ENCODE measurements at places on chromosomes 2 and 18.

DNA sequence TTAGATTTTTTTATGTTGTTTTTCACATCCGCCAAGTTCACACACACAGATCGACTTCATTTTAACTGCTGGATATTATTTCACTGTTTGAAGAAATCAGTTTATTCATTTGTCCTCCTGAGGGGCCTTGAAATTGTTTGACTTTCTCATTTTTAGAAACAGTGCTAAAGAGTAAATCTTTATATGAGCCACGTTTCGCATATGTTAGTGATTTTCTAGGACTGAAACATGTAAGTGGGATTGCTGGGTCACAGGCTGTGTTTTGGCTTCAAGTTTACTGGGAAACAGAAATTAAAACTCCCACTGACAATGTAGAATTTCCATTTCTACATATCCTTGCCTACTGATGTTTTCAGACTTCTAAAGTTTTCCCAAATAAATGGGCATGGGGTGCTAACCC, 363.8 kb downstream of the NCKAP5 start:
- DNase-seq: no peak

- no peak for DNase-seq
Measured at GRCh38 chr2:20094955-20095354, 43.5 kb upstream of the LAPTM4A start.

- no peak for DNase-seq
Measured at GRCh38 chr2:44247924-44248323, 27.4 kb upstream of the SLC3A1 start.

DNA sequence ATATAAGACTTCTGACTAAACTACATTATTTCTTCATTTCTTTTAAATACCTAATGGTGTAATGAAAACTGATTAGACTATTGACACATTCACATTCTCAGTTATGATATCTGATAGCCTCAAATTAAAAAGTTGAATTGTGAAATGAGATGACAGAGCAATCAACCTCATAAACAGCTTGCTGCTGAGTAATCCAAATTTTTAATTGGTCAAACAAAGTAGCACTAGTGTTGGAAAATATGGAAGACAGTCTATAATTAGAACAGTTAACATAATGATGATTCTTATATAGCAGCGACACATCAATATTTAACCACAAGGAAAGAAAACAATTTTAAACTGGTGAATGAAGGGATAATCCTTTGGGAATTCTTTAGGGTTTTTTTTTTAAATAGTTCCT, 91.9 kb upstream of the LRP1B start:
- no peak for DNase-seq

DNA sequence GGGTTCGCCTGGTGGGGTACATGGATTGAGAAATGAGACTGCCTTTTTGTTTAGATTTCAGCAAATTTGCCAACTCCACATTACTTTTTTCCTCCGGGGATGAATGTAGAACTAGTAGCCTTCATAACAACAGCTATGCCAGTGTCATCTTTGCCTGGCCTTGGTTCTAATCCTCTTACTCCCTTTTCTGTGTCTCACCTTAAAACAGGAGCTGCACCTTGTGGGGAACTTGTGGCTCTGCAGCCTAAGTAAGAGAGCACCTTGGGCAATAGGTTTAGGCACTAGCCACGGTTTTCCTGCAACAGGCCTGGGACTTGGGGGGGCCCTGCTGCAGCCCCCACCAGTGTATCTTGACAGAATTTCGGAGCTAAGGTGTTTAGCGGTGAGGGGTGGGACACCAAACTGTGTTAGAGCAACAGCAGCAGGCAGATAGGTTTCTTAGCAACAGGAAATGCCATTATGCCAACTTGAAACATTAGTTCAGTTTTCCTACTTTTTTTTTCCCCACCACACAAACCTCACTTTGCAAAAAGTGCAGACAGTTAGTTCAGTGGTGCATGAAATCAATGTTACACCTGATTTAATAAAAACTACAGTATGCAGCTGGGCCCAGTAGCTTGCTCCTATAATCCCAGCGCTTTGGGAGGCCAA, 173.7 kb downstream of the PRKCE start:
- DNase-seq: no peak

DNA sequence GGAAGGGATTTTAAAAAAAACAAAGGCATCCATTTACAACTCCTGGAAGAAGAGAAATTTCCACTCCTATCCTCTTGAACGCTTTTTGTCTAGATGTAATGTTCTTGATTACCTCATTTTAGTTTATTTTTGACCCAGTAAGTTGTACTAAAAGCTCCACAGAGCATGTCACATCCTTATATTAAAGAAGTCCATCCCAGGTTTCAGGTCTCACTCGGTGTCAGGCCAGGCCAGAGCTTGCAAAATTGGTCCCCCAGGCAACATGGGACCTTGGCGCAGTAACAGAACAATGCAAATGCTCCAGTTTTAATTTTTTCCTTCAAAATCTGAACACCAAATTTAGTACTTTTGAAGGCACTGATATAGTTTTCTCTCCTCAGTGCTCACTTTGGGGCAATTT, 218.4 kb upstream of the REV1 start:
- DNase-seq: no peak
